ENCODE measurements at places on chromosomes 3 and 15.

DNA sequence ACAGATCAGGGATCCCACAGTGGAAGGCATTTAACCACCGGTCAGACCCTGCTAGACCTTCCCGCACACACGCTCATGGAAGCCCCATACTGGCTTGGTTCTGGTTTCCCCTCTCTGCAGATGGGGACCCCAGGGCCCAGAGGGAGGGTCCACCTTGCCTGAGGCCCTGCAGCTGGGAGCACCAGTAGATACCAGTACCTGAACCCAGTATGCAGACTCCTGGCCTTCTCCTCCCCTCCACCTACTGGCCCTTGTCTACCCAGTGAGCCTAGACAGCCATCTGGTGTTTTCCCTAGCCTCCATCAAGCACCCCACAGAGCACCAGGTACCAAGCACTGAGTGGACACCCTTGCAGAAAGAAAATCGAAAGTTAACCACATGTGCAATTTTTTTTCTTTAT is 65.1 kb downstream of the MEGF11 start:
- no peak for DNase-seq

DNA sequence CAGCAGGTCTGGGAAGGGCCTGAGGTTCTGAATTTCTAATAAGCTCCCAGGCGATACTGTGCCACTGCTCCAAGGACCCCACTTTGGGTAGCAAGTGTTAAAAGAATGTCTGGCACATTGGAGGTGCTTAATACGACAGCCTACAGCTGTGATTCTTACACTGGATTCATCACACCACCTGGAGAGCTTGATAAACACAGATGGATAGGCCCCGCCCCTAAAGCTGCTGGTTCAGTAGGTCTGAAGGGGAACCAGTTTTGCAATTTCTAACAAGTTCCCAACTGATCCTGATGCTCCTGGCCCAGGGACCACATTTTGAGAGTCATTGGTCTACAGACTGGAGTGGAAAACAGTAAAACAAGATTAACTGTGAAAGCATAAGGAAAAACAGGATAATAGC is 124.8 kb upstream of the ST8SIA2 start:
- no peak for DNase-seq

GRCh38 chr3:12891985-12892839 is 50.8 kb upstream of the RPL32 start:
- DNase-seq: peak; percentile 68

DNA sequence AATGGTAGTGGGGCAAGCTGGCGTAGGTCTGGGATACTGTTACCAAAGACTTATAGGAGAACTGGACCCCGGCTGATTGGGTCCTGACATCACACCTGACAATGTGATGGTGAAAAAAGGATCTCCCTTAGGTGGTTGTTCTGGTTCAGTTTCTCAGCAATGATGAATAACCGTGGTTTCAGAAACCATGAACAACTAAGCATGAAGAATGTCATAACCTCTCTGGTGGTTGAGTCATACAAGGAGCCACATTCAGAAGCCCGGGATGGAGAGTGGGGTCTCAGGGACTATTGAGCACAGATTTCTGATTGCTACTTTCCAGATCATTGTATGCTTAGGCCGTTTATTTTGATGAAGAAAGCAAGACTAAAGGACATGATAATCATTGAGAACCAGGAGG is 17.4 kb downstream of the GPR160 start:
- no peak for DNase-seq

GRCh38 chr3:44186712-44187111 is 55.0 kb upstream of the TOPAZ1 start:
- DNase-seq: no peak

DNA sequence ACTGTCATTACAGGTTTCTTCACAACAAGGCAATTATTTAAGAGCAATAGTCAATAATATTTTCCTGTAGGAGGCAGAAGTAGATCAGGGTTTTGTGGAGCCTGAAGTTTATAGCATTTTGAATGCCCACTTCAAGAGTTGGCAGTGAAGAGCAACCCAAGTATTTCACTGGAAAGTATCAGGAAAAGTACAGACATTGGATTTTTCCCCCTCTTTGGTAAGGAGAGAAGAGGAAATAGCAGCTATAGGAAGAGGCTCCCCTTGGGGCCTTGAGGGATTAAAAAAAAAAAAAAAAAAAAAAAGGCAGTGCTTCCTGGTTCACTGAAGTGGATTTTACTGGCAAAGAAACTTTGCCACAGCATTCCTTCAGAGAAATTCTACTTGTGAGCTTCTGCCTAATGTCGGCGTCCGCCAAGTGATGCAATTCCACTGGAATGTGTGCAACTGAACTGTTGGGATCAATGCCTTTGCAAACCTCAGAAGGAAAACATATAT is 5.7 kb upstream of the CNTN6 start:
- no peak for DNase-seq

DNA sequence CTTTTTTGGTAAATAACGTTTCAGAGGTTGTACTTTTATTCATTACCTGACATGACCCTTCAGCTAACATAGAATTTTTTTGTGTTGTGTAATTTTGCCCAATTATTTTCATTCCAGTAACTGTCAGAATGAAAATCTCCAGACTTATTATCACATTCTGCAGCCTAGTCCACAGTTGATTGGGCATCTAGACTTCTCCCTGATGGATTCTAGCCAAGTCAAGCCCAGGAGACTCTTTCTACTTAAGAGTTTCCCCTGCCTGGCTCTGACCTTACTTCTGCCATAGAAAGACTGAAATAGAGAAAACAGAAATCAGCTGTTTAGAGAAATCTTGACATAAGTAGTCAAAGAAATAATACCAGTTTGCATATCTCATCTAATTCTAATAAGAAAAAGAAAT is 82.9 kb upstream of the CDAN1 start:
- DNase-seq: no peak

- no peak for DNase-seq
Observed at GRCh38 chr3:170584585-170585007, 1.3 kb downstream of the SLC7A14 start.

DNA sequence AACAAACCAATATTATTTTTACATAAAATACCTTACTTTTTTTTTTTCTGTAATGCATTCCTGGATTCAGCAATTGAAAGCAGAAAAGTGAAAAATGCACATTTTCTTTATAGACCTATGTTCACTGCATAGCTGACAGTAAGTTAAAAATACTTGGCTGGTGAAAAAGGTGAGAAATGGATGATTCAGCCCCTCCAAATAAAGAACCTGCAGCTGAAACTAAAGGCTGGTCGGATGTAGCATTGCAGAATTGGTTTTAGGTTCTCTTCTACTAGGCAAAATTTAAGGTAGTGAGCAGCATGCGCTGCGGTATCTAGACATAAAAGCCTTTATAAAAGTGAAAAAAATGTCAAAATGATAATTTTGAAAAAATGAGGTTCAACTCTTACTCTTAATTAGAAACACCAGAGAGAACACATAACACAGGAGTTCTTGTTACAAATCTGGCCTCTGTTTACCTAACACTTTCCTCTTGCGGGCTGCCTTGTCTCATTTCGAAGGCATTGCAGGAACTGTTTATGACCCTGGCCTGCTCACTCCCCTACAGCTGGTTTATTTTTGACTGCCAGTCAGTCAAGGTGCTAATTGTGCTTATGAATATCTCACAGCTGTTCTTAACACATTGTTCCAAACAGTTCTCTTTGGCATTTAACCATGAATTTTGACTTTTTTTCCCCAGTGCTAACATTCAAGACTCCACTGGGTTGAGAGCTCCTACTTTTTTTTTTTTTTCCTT is 455.4 kb upstream of the TBL1XR1 start:
- no peak for DNase-seq

GRCh38 chr3:51940648-51941462 is 849 bp downstream of the RRP9 start:
- DNase-seq: peak; percentile 55

DNA sequence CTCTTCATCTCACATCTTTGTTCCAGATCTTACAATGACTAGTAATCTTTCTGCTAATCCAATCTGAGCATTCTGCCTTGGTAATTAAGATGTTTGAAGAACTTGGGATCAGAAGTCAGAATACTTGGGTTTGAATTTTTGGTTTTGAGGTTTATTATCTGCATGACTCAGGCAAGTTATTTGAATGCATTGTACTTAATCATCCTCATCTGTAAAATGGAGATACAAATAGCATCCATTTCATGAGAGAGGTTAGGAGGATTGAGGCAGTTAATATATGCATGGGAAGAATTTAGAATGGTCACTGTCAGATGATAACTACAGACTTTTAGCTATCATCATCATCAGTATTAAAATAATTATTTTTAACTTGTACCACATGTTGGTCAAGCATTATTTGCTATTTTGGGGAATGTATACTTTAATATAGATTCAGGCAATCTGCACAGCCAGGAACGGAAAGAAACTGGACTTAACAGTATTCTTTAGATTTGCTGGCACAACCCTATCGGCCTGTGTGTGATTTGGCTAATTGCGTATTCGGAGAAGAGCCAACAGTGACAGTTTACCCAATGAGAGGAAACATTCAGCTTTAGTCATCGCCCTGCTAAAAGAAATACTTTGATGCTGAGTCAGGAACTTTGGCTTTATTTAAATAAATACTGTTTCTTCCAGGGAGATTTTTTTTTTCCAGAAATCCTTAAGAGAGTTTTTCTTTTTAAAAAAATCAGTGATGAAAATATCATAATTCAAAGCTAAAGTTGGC is 600.0 kb downstream of the ROBO1 start:
- DNase-seq: no peak

DNA sequence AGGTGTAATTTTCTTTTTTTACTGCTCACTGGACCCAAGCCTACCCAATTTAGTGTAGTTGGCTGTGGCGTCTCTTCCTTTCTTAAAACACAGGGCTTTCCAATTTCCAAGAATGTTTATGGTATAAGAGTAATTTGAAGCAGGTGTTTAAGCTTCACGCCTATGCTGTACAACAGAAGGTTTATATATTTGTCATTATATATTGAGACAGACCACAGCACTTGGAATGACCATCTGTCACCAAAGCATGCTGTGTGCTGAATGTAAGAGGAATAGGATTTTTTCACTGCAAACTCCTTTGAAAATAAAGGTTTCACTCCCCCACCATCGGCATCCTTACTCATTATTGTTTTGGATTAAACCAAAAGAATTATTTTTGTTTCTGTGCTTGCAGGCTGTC is 325.7 kb downstream of the OTOL1 start:
- no peak for DNase-seq

GRCh38 chr15:90924375-90924774 is 8.0 kb downstream of the HDDC3 start:
- no peak for DNase-seq

DNA sequence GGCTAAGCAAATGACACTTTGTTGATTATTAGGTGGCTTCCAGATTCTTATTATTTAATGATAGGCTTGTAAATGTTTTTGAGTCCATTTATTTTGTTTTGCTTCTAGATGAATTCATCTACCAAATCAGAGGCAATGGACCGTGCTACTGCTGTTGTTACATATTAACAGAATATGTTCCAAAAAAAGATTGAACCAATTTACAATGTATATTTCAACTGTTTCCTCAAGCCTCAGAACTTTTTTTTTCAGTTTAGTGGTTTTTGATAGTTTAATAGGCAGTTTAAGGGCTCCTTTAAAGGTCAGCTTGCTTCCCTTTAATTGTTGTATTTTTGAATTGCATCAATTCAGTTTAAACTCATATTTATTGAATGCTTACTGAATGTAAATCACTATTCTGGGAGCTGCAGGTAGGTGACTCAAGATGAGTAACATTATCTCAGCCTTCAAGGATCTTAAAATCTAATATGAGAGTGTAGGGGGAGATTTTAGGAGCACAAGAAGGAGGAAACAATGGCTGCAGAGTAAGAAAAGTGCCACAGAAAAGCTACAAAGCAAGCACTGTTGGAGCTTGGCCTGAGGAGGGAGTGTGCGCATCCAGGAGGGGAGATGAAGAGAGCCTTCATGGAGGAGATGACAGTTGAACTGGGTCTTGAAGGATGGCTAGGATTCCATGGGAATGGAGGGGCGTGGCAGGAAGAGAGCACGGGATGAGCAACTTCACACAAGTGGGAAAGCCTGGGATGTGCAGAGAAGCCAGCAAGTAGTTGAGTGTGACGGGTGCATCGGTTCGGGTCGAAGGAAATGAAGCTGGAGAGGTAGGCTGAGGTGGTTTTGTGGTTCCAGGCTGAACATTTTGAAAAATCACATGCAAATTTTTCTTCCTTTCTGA is 14.7 kb downstream of the MAP2K1 start:
- no peak for DNase-seq
